ENCODE measurements at places on chromosomes 4 and X. TPM values are rescaled to one million over a fixed set of nuclear protein-coding genes. Genes with fewer than 3 reads are reported as not detected.

NMU gene
- total RNA-seq: 0.48 TPM

NIPAL1 gene
- 0.78 TPM for total RNA-seq

HDX gene
- 1.4 TPM for total RNA-seq

SPANXN4 gene
- not detected for total RNA-seq

MAGED4B gene
- 10.4 TPM for total RNA-seq

CORIN gene
- not detected for total RNA-seq
